ENCODE measurements at places on chromosomes 1 and 21.
A peak's percentile ranks its signal among the peaks of the same experiment; 100 is the strongest.

- DNase-seq = no peak
These were observed 80.5 kb upstream of the IFFO2 start for GRCh38 chr1:19036813-19037605.

DNA sequence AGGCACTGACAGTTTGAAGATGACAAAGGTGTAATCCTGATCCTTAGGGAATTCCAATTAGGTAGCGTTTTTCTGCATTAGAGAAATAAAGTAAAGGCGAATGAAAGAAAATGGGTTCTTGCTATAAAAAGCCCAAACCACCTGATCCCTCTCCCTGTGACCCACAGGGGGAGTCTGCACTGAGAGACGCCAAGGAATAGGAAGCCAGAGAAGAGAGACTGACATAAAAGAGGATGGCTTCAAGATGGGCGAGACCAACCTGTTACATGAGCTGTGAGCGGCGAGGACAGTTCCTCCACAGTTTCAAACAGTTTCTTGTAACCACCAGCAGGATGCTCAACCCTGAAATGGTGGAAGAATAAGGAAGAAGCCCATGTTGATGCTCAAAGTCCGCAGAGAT is 1.4 kb downstream of the RPE65 start:
- DNase-seq = no peak

- DNase-seq = no peak
These were observed 18.2 kb upstream of the FCGR2A start for GRCh38 chr1:161486806-161487741.

- no peak for DNase-seq
These were observed 113.6 kb downstream of the UCHL5 start for GRCh38 chr1:192945390-192946130.

DNA sequence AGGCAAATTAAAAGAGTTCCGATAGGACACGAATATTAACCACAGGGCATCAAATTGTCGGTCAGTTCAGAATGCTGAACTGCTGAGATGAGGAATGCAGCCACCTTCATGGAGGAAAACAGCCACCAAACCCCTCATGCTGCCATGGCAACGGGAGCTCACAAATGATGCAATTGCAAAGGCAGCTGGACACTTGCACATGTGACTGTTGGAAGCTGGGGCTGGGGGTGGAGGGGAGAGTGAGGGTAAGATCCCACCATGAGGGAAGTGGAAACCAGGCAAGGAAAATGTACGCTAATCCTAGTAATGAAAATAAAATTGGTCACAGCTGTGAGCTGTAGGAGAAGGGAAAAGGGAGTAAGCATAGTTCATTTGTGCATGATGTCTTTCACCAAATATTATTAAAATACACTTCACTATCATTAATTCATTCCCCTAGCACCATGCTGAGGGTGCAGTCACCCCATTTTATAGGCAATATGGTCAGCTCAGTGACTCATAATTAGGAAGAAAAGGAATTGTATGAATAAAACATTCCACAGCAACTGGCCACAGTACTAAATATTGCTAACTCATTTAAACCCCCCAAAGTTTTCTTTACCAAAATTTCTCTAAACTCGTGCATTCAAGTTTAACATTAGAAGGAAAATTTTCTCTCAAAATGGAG is 15.3 kb downstream of the BECN2 start:
- DNase-seq = peak; percentile 74

DNA sequence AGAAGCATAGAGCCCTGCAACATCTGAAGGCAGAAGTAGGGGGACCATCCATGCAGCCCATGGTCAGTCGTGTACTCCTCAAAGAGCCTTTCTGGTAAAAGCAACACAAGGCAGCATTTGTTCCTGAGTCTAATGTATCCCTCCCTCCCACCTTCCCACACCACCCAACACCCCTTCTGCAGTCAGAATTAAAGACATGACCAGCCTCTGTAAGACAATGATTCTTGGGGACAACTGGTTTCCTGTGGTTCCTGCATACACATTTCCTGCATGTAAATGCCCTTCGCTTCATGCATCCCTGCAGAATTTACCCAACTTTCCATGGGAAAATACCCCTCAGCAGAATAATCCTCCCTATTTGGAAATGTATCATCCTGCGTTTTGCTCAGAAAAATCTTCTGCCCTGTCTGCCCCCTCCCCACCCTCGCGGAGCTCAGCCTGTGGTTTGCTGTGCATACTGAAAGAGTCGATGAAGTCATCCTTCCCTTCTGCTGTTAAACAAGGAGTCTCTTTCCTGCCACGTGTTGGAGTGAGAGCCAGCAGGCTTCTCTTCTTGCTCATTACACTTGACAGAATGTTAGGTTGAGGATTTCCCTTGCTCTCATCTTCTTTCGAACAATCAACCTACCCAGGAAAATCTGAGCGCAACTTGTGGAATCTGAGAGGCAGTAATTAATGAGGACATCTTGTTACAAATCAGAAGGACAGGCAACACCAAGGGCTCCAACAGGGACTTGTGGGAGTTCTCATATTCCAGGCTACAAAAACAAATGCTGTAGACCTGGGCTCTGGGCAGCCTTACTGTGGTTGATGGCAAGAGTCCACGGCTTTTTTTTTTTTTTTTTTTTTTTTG is 4.7 kb downstream of the TNN start:
- peak; percentile 59 for DNase-seq

DNA sequence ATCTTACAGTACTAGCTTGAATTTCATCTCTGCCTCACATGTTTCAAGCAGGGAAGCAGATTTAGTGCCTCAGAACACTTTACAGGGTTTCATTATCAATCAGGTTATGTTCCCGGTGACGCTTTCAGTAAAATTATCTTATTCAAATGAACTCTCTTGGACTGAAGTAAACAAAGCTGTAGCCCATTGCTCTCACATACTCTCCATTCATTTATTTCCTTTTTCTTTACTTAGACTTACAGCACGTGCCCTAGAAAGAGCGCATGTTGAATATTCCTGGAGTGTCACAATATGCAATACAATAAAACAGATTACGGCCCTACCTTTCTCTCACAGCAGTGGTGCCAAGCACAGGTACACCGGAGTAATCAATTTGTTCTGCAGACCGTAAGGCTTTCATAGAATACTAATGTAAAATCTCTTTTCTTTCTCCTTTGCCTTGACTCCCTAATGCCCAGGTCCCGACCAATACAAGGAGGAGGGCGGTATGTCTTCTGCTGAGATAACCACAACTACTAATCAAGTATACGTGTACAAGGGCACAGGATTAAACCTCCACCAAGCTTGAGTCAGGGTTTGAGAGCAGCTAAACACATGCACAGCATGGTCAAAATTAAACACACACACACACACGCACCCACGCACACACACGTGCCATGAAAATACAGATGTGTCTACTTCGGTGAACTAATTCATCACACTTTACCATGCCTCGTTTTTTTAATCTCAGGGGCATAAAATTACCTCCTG is 62.8 kb downstream of the NRIP1 start:
- no peak for DNase-seq

- no peak for DNase-seq
These were observed 72.6 kb upstream of the PGBD5 start for GRCh38 chr1:230498704-230499103.

DNA sequence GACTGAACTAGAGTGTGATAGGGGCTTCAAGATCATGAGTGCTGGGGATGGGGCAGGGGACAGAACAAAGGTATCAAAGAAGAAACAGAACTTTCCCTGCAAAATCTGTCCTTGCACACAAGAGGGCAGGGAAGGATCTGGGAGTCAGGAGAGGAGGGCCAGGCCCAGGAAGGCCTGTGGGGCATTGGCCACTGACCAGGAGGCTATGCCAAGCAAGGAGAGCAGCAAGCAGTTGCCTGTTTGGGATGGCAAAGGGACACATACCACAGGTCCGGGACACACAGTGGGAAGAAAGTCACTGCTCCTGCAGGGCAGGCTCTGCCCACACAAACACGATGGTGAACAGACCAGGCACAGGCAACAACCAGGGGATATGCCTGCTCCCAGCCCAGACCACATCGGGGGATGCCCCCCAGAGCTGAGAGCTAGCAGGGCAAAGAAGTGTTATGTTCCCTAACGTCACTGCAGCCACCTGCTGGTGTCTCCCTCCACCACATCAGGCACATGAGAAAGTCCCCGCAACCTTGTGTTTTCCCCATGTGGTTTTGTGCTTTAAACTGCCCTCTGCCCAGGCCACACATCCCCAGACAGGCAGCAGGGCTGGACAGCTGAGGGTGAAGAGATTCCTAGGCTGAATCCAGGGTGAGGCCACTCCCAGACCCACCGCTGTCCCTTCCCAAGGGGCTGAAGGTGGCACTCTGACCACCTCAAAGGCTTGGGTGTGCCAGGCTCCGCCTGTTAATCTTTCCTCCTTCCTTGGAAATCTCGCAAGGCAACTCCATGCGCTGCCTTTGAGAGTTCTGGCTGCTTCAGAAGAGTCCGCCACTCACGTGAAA is 53.6 kb downstream of the KIF21B start:
- no peak for DNase-seq

DNA sequence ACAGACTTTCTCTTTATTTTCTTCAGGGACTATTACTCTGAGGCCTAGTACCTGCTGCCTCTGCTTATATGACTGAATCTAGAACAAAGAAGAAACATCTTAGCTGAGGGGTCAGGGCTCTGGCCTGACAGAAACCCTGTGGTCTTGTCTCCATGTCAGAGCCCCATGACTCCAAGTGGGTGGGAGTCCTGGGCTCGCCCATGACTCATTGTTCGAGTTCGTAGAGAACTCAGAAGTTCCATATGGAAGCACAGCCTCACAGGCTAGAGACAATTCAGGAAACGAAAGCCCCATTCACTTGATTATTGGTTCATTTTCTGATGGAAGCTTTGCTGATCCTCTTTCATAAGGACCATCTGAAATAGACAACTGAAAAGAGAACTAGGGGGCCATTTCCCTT is 73.2 kb downstream of the CD58 start:
- no peak for DNase-seq

DNA sequence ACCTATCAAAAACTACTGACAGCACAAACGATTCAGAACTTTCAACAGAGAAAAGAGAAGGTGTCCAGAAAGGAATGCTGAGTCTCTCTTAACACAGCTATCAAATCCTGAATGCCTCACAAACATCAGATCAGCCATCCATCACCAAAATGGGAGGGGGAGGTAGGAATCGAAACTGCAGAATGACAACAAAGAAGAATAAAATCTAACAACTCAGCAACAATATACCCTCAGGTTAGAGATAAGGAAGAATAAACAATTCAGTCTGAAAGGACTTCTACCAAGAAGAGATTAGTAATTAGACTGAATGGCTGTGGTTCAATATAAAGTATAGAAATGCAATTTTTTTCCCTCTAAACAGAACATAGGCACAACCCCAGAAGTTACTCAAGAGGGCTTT is 94.4 kb downstream of the RERE start:
- no peak for DNase-seq

- no peak for DNase-seq
These were observed 15.3 kb upstream of the SHCBP1L start for GRCh38 chr1:182968151-182968741.

DNA sequence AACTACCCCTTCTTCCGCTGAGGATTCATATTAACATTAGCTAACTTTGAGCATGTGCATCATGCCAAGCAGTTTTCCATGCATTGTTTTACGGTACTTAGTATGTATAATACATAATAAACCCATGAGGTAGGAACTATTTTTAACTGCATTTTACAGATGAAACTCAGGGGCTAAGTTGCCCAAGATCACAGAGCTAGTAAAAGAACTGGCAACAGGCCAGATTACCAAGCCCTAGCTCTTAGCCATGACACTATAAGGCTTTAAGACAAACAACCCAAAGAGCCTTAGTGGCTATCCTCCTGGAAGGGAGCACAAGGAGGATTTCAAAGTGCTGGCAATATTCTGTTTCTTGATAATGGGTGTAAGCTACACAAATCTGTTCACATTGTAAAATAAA is 6.1 kb downstream of the AK2 start:
- no peak for DNase-seq

Data from glutamatergic neuron (in vitro differentiated cells).